ENCODE measurements at places on chromosomes 6 and 20.

DNA sequence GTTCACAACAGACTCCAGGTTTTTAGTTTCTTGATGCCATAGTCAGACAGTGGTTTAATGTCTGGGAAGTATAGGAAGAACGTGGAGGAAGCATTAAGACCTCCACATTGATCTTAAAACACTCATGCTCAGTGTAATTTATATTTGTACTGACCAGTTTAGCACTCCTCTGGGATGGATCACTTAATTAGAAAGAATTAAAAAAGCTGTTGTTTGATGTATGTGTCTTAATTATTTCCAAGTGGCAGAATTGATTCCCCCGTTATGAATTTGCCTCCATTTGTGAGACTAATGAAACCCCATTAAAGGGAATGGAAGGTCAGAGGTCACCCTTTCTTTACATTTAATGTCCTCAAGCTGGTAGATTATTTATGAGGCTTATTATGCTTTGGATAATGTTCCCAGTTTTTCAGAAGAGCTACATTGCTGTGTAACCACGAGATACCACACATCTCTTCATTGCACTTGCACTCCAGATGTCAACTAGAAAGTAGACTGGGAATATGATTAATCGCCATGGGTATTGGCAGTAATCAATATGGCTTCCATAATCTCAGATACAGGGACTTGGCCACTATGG, 270.0 kb upstream of the JAG1 start:
- DNase-seq, result no peak

GRCh38 chr20:63736893-63737694, 630 bp downstream of the LIME1 start:
- DNase-seq, result no peak

DNA sequence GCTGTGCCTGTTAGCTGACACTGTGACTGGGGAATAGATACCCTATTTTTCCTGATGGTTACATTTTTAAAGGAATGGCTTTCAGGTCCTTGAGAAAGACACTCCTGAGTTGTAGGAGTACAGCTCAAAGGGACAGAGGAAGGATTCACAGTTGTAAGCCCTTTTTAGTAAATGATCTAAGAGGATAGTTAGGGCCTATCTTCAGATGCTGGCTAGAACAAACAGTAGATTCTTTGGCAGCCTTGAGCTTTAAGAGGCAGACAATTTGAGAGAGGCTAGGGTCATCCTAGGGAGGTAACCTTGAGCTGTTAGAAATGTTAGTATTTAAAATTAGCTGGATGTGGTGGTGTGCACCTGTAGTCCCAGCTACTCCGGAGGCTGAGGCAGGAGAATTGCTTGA, 111.5 kb downstream of the ZFAND3 start:
- DNase-seq, result no peak

DNA sequence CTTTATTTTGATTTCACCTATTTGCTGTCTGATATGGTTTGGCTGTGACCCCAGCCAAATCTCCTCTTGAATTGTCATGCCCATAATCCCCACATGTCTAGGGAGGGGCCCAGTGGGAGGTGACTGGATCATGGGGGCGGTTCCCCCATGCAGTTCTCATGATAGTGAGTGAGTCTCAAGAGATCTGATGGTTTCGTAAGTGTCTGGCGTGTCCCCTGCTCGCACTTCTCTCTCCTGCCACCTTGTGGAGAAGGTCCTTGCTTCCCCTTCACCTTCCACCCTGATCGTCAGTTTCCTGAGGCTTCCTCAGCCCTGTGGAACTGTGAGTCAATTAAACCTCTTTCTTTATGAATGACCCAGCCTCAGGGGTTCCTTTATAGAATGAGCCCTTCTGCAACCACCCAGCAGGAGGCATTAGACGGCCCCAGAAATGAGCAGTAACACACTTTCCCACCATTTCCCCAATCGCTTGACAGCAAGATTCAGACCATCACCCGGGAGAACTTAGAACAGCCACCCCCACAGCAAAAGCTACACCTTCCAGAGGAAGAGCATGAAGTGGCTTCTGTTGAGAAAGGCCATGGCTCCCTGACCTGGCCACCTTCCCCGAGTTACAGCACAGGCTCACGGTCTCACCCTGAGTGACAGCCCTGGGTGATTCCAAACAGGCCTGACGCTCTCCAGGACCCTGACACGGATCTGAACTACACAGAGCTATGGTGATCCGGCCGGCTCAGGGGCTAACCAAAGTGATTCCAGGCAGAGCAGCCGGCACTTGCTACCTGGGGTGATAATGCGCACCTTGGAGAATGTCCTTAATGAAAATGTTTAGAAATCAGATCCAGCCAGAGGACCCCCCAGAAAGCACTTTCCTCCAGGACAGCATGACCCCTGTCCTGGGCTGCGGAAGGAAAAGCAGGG, 131.2 kb upstream of the CDH4 start:
- DNase-seq, result peak; percentile 87

DNA sequence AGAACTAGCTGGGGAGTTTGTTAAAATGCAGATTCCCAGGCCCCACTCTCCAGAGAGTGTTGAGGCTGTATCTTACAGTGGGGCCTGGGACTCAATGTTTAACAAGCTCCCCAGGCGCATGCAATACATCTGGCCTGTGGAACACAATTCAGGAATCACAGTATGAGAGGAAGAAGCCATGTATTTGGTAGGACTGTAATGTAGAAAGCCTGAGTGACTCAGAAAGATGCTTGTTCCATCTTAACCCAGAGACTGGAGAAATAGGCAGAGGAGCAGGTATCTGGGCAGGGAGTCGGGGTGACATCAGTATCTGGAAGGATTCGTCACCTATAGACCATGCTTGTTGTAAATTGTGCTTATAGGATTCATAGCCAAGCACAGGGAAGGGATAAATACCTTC, 90.5 kb downstream of the UNC5CL start:
- DNase-seq, result peak; percentile 23

- no peak for DNase-seq
Observed at GRCh38 chr6:100818066-100818465, 63.1 kb downstream of the ASCC3 start.
